ENCODE measurements at places on chromosomes 1 and 21. TPM values are rescaled to one million over a fixed set of nuclear protein-coding genes. Genes with fewer than 3 reads are reported as not detected.

- DNase-seq: no peak
Measured at GRCh38 chr1:147171399-147172167, 687 bp downstream of the PRKAB2 start.

DNA sequence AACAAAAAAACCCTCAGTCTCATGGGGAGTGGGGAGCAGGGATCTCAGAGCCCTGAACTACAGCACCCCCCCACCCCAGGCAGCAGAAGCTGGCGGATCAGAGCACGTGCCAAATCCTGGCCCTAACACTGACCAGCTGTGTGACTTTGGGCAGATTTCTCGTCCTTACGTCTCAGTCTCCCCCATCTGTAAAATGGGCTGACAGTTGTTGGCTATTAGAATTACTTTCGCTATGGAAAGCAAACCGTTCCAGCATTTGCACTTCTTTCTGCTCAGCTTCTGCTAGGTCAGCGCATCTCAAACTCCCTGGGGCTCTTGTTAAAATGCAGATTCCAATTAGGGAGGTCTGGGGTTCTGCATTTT lies 15.5 kb downstream of the TNFRSF8 start:
- no peak for DNase-seq

DNA sequence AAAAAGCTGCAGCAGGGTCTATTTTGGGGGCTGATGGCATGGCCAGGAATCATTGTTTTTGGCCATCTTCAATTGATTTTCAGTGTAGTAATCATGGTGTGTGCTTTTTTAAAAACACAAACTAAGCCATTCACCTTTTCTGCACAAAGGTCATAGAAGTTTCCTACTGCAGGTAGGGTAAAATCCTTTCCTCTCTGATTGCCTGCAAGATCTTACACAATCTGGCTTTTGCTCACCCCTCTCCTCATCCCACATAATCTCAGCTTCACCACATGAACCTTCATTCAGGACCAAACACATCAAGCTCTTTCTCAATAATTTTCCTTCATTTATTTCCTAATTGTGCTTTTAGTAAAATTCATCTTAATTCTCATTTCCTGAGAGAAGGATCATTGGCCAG lies 38.3 kb upstream of the GBP5 start:
- no peak for DNase-seq

GRCh38 chr21:37915941-37916309 lies 332 bp downstream of the KCNJ6 start:
- no peak for DNase-seq

DNA sequence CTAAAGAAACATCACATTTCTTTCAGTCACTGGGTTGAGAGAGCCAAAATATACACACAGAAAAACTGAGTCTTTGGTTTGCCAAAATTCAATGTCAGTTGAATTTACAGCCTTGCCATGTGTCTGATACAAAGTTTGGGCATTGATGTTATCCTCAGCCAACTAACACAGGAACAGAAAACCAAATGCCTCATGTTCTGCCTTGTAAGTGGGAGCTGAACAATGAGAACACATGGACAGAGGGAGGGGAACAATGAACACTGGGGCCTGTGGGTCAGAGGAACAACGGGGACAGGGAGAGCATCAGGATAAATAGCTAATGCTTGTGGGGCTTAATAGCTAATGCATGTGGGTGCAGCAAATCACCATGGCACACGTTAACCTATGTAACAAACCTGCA lies 39.6 kb upstream of the C21orf91 start:
- DNase-seq: no peak

DNA sequence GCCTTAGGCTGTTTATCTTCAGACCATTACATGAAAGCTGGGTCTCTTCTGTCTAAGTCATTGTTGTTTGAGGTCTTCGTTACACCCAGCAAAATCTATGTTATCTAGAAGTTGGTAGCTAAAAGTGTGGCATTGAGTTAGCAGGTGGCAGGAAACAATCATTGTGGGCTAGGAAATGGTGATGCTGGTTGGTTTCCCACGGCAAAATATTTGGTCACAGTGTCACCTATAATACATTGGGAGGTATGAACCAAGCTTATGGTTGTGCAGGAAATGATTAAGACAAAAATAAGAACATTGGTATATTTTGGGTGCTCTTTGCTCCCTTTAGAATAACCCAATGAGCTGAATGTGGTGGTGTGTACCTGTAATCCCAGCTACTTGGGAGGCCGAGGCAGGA lies 169.7 kb downstream of the TRIM33 start:
- DNase-seq: no peak

GRCh38 chr21:29453511-29453910 lies 154.8 kb downstream of the BACH1 start:
- DNase-seq: no peak

Gene FAM20B
- polyA plus RNA-seq: 29.3 TPM
